ENCODE measurements at places on chromosomes 12 and 14.

- H3K27me3 ChIP-seq = no peaks in the 10 kb centered on the region
- no peak overlapping the region for H3K4me3 ChIP-seq
- H3K4me1 ChIP-seq = no peaks in the 10 kb centered on the region
- no peaks in the 10 kb centered on the region for H3K36me3 ChIP-seq
- no peak for DNase-seq
These were observed 549.1 kb downstream of the RERGL start for GRCh38 chr12:17540921-17541320.

- H3K4me1 ChIP-seq = no peaks in the 10 kb centered on the region
- no peak overlapping the region for H3K4me3 ChIP-seq
- H3K27ac ChIP-seq = no peak overlapping the region
- H3K27me3 ChIP-seq = no peaks in the 10 kb centered on the region
These were observed 37.6 kb downstream of the CEP83 start for GRCh38 chr12:94421868-94422740.

- H3K27ac ChIP-seq = no peak overlapping the region
- no peaks in the 10 kb centered on the region for H3K4me1 ChIP-seq
- no peak overlapping the region for H3K4me3 ChIP-seq
- no peaks in the 10 kb centered on the region for H3K36me3 ChIP-seq
- DNase-seq = no peak
These were observed 178.3 kb downstream of the NUAK1 start for GRCh38 chr12:105960319-105961083.

GRCh38 chr14:37150414-37150813, 22.0 kb downstream of the SLC25A21 start:
- no peaks in the 10 kb centered on the region for H3K27me3 ChIP-seq
- no peaks in the 10 kb centered on the region for H3K4me1 ChIP-seq
- no peak for DNase-seq

DNA sequence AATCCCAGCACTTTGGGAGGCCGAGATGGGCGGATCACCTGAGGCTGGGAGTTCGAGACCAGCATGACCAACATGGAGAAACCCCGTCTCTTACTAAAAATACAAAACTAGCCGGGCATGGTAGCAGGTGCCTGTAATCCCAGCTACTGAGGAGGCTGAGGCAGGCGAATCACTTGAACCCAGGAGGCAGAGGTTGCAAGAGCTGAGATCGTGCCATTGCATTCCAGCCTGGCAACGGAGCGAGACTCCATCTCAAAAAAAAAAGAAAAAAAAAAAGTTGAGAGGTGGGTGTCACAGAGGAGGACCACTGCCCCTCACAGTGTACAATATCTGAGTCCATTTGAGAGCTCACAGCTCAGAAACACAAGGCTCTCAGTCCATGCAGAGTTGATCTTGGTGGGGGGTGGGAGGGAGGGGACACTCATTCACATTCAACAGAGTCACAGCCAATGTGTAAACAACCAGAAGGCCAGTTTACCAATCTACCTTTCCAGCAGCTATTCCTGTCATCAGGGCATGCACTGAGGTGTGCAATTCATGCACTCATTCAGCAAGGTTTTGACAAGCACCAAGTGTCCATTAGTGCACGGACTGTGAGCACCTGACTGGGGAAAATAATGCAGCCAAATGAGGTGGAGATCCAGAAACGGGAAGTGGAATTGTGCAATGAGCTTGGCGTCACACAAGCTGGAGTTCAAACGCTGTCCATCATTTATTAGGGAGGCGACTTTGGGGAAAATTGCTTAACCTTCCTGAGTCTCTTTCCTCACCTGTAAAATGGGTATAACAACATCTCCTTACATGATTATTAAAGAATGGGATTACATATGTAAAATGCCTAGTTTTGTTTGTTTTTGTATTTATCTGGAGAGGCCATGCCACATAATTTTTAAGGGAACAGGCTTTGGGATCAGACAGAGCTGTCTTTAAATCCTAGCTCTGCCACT, 4.4 kb upstream of the EIF5 start:
- peaks cover 2% of the 10 kb centered on the region for H3K36me3 ChIP-seq
- peaks cover 4% of the 10 kb centered on the region for H3K4me1 ChIP-seq
- peaks cover 4% of the 10 kb centered on the region for H3K27me3 ChIP-seq
- H3K4me3 ChIP-seq = no peak overlapping the region

- no peak overlapping the region for H3K4me3 ChIP-seq
- peaks cover 8% of the 10 kb centered on the region for H3K36me3 ChIP-seq
- H3K4me1 ChIP-seq = peaks cover 64% of the 10 kb centered on the region
These were observed 5.0 kb upstream of the TINF2 start for GRCh38 chr14:24247422-24247821.

- no peaks in the 10 kb centered on the region for H3K4me1 ChIP-seq
- no peak for DNase-seq
- H3K4me3 ChIP-seq = no peak overlapping the region
- no peak overlapping the region for H3K27ac ChIP-seq
- H3K27me3 ChIP-seq = peaks cover 13% of the 10 kb centered on the region
These were observed 177.9 kb downstream of the APAF1 start for GRCh38 chr12:98823012-98823411.

DNA sequence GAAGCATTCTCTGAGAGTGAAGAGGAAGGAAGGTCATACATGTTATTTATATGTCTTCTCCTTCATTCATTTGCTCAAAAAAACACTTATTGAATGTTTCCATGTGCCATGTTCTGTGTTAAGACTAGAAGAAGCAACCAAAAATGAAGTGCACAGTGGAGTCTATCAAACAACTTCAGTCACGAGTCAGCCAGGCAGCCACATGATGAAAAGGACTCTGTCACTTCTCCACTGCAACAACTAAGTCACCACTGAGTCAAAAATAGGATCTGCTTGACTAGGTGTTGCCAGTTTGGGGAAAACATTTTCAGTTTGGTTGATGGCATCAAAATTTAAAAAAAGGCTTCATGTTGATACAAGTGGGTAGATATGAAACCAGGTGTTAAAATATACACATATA, 142.5 kb downstream of the PDE3A start:
- no peak overlapping the region for H3K4me3 ChIP-seq
- H3K4me1 ChIP-seq = no peaks in the 10 kb centered on the region
- no peaks in the 10 kb centered on the region for H3K27me3 ChIP-seq
- H3K36me3 ChIP-seq = no peaks in the 10 kb centered on the region

- no peaks in the 10 kb centered on the region for H3K4me1 ChIP-seq
- H3K27ac ChIP-seq = no peak overlapping the region
- no peak overlapping the region for H3K4me3 ChIP-seq
- no peaks in the 10 kb centered on the region for H3K27me3 ChIP-seq
- peaks cover 20% of the 10 kb centered on the region for H3K36me3 ChIP-seq
These were observed 38.5 kb upstream of the CRACR2A start for GRCh38 chr12:3791256-3791874.

DNA sequence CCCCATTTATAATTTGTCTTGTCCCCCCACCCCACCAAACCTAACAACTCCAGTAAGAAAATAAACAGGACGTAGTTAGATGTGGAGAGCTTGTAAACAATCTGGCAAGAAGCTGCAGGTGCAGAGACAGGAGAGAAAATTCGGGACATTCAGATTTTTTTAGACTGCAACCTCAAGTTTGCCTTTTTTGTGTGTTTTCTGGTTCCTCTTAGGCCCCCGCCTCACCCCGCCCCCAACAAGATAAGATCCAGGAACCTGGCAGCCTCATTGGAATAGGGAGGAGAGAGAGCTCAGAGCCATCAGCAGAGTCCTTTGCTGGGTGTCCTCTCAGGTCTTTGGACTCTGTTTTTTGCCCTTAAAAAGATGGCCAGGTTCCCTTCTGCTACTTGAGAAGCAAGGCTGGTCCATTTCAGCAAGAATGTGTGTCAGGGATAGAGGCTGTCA, 2.9 kb downstream of the HOXC10 start:
- peaks cover 92% of the 10 kb centered on the region for H3K27me3 ChIP-seq
- H3K4me1 ChIP-seq = peaks cover 35% of the 10 kb centered on the region
- no peak for DNase-seq

- no peaks in the 10 kb centered on the region for H3K4me1 ChIP-seq
- H3K4me3 ChIP-seq = no peak overlapping the region
- no peaks in the 10 kb centered on the region for H3K27me3 ChIP-seq
- peaks cover 6% of the 10 kb centered on the region for H3K36me3 ChIP-seq
These were observed 57.6 kb downstream of the SCARB1 start for GRCh38 chr12:124805876-124806668.

- no peak overlapping the region for H3K27ac ChIP-seq
- H3K36me3 ChIP-seq = peaks cover 3% of the 10 kb centered on the region
- no peak for DNase-seq
- no peak overlapping the region for H3K4me3 ChIP-seq
- no peaks in the 10 kb centered on the region for H3K27me3 ChIP-seq
These were observed 35.2 kb downstream of the SCARB1 start for GRCh38 chr12:124828264-124829007.

DNA sequence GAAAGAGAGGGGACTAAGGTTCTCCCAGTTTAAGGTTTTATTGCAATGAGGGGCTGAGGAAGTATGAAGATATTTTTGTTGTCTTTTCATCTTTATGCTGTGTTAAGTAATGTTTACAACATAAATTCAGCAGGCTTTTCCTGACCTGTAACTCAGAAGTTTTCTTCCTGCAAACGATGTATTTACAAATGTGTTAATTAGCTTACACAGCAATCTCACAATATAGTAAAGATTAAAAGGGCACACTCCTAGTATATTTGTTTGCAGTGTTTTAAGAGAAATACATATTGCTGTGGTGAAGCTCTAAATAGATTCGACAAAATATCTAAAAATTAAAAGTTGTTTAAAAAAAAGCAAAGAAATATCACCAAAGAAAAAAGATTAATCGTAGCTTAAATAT, 55.7 kb downstream of the OR11H12 start:
- H3K4me3 ChIP-seq = no peak overlapping the region
- H3K4me1 ChIP-seq = no peaks in the 10 kb centered on the region
- no peaks in the 10 kb centered on the region for H3K27me3 ChIP-seq
- H3K36me3 ChIP-seq = no peaks in the 10 kb centered on the region

- no peak overlapping the region for H3K27ac ChIP-seq
- no peaks in the 10 kb centered on the region for H3K36me3 ChIP-seq
- DNase-seq = no peak
- peaks cover 14% of the 10 kb centered on the region for H3K4me1 ChIP-seq
- H3K4me3 ChIP-seq = no peak overlapping the region
- peaks cover 8% of the 10 kb centered on the region for H3K27me3 ChIP-seq
These were observed 245.4 kb upstream of the KRR1 start for GRCh38 chr12:75756771-75757170.

DNA sequence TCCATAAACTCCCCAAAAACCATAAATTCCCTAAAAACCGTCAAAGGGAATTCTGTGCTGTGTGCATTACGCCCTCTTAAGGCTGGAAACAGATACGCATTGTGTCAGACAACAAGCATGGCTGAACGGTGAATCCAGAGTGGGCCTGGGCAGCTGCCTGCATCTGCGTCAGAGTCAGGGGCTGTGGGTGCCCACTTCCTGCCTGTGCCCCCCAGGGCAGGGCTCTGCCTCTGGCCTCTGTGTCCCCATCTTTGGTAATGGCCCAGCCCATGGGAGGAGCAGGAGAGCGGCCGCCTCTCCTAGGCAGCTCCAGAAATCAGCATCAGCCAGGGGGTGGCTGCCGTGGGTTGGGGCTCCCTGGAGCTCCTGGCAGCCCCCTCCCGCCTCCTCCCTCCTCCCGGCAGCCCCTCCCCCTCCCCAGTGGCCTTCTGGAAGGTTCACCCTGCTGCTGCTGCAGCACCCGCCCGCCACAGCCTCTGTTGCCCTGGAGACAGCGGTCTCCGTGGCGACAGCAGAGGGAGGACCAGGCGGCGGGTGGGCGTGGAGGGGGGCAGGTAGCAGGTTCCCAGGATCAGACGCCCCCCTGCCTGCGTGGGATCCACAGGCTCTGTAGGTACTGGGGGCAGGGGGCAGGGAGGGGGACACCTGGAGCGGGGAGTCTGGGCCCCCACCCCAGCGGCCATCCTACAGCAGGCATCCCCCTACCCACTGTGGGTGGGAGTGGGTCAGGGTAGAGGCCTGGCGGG, 5.9 kb downstream of the MMP17 start:
- no peaks in the 10 kb centered on the region for H3K36me3 ChIP-seq
- DNase-seq = no peak
- H3K27ac ChIP-seq = no peak overlapping the region
- H3K4me1 ChIP-seq = peaks cover 11% of the 10 kb centered on the region
- H3K27me3 ChIP-seq = peaks cover 21% of the 10 kb centered on the region

DNA sequence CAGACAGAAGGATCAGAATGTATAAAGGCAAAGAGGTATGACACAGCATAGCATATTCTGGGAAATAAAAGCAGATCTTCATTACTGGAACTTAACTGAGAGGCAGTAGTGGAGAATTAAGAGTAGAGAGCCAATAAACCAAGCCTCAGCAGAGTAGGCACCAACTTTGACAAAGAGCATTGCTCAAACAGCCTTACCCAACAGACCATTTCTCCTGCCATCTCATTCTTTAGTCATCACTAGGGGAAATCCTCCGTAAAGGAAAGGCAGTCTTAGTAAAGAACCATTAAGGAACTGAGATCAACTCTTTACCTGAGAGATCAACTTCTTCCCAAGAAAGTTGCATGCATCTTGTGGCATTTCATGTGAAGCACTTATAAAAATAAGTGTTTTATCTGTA, 36.6 kb downstream of the SENP1 start:
- no peak overlapping the region for H3K27ac ChIP-seq
- peaks cover 57% of the 10 kb centered on the region for H3K36me3 ChIP-seq
- H3K4me3 ChIP-seq = no peak overlapping the region
- no peaks in the 10 kb centered on the region for H3K4me1 ChIP-seq
- DNase-seq = no peak

GRCh38 chr14:76708028-76708427, 53.2 kb upstream of the VASH1 start:
- H3K27ac ChIP-seq = no peak overlapping the region
- no peaks in the 10 kb centered on the region for H3K4me1 ChIP-seq
- H3K36me3 ChIP-seq = no peaks in the 10 kb centered on the region
- H3K27me3 ChIP-seq = peaks cover 9% of the 10 kb centered on the region
- no peak overlapping the region for H3K4me3 ChIP-seq

- H3K4me1 ChIP-seq = no peaks in the 10 kb centered on the region
- no peaks in the 10 kb centered on the region for H3K36me3 ChIP-seq
- H3K27ac ChIP-seq = no peak overlapping the region
- peaks cover 13% of the 10 kb centered on the region for H3K27me3 ChIP-seq
- no peak for DNase-seq
These were observed 168.1 kb downstream of the BCAT1 start for GRCh38 chr12:24780697-24781368.

- no peak for DNase-seq
- H3K4me3 ChIP-seq = no peak overlapping the region
These were observed 5.7 kb downstream of the SLC6A13 start for GRCh38 chr12:256958-257357.

DNA sequence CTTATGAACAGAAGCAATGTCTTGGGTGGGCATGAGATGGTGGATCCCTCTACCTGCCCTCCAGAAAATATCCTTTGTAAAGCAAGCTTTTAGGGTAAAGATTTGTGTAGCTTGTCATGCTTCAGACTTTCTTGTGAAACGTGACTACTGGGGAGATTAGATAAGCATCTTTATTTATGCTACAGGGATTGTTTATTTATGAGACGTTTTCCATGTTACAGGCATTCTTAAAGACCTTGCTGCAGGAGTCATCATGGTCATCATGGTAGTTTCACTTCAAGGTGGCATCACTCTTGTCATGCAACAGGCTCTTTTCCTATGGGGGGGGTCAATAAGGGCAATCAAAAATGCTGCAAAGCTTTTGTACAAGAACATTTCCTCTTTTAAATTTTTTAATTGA, 8.2 kb upstream of the MIS18BP1 start:
- no peak overlapping the region for H3K4me3 ChIP-seq
- H3K27ac ChIP-seq = no peak overlapping the region
- peaks cover 17% of the 10 kb centered on the region for H3K36me3 ChIP-seq
- DNase-seq = no peak
- H3K4me1 ChIP-seq = no peaks in the 10 kb centered on the region

Data from activated CD8-positive, alpha-beta T cell treated with anti-CD3 and anti-CD28 coated beads, Interleukin-2, amount 10 ng/mL, durations not matched to agents 7 days and 5 days (primary cell).